ENCODE measurements at places on chromosomes 7 and 10.

- DNase-seq = no peak
These were observed 4.6 kb downstream of the CCDC136 start for GRCh38 chr7:128796327-128796726.

DNA sequence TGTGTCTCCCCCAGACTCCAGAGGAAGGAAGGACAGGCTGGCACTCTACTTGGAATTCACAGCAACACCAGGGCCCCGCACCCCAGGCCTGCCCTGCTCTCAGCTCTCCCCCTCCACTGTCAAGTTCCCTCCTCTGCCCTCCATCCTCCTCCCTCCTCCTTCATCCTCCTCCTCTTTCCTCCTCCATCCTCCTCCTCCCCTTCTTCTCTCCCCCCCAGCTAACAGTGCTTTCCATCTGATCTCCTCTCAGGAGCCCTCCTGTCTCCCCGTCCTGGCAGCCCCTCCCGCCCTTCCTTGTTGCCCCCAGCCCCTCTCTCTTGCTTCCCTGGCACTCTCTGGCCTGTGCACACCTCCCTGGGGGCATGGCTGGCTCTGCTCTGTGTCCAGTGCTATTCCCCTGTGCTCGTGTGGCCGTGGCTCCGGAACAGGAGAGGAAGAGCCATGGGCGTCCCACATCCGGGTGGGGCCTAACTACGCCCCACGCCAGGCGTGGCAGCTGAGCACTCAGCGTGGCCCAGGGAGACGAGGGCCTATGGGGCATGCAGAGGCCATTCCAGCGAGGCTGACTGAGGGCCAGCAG is 64.2 kb downstream of the PWWP2B start:
- no peak for DNase-seq

GRCh38 chr10:64859911-64860310 is 1338.7 kb downstream of the REEP3 start:
- no peak for DNase-seq

DNA sequence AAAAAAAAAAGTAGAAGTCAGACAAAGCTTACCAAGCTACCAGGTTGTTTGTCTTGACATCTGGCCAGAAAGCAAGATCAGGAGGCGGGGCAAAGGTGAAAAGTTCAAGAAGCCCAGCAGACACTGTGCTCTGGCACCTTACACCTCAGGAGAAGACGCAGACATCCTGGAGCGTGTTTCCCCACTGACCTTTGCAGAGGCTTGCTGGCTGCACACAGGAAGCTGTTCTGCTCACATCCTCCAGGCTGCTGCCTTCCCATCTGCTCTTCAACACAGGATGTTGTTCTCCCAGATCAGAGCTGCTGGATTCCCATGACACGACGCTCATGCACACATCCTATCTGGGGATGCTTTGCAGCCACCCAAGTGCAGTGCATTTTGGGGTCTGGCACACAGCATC is 174.4 kb upstream of the KIAA1217 start:
- DNase-seq = no peak

DNA sequence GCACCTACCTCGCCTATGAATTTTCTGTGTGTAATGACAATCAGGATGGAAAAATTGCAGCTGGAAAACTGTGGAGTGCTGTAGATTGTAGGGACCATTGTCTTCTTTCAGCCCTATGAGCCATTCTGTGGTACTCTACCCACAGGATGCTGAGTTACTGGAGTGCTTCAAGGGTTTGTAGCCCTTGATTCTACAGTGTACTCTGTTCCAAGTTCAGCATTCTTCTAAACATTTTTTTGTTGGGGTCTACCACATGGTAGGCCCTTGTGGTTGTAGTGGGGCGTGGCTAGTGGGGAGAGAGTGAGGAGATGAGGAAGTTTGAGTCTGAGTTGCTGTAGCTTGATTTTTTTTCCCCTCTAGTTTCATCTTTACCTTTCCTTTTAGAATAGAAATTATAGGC is 33.5 kb downstream of the REEP3 start:
- no peak for DNase-seq

DNA sequence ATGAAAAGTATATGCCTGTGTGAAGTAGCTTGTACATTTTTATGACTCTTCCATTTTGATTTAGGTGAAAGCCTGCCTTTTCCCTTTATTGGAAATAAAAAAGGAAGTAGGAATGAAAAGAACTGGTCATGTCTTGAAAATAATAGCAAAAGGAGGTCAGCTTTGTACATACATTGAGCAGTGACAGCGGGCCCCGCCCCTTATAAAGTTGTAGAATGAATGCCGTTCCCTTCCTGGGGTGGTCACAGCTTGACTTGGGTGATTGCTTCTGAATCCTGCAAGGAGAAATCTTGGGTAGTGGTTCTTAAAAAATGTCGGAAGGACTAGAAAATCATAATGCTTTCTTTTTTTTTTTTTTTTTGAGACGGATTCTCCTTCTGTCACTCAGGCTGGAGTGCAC is 31.7 kb downstream of the CAMK1D start:
- DNase-seq = no peak

GRCh38 chr10:72687035-72687434 is 4.9 kb upstream of the MCU start:
- DNase-seq = no peak

All from activated CD4-positive, alpha-beta T cell treated with anti-CD3 and anti-CD28 coated beads for 48 hours (primary cell).